NCI-H1436 treated with DMSO at 0.1 percent for 48 hours (cell line): ENCODE measurements at places on chromosomes 1 and 21.

- DNase-seq = no peak
These were observed 595 bp downstream of the EXOC8 start for GRCh38 chr1:231337043-231337471.

- DNase-seq = no peak
These were observed 50.3 kb downstream of the USP24 start for GRCh38 chr1:55164906-55165305.

DNA sequence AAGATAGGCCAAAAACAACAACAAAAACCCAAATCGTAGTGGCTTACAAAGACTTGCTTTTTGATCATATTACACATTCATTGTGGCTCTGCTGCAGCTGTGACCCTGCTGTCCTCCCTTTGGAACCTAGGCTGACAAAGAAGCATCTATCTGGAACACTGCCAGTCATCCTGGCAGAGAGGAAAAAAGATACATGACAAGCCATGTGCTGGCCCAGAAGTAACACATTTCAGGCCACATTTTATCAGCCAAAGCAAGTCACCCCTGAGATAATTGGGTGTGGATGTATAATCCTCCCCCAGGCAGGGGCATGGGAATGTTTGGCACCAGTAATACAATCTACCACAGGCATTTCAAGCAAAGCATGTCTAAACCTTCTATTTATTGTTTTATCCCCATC is 37.2 kb upstream of the AGO1 start:
- no peak for DNase-seq

DNA sequence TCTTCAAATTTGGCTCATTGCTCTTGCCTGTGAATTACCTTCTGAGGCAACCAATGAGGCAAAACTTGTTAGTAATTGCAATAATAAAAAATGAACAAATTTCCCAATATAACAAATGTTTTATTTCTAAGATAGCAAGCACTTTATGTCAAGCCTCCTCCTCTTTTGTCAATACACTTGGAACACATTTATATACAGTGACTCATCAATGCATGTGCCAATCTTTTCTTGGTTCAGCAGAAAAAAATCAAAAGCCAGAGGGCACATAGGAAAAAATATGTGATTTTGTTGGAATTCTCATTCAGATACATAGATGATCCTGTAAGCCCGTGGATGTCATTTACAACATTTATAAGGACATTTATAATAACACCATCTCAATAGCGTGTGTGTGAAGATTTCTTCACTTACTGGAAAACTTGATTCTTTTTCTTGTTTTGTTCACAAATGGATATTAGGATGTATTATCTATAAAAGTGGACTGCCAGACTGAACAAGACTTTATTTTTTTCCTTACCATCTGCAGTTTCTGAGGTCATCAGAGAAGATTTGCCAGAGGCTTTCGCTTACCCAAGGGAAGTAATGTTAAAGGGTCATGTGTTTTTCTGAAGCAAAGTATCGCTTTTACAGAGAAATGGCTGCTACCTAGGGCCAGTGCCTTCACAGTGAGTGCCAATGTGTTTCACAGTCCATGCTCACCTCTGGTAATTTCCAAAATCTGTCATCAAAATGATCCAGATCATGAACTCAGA is 645.7 kb upstream of the PTBP2 start:
- DNase-seq = no peak

DNA sequence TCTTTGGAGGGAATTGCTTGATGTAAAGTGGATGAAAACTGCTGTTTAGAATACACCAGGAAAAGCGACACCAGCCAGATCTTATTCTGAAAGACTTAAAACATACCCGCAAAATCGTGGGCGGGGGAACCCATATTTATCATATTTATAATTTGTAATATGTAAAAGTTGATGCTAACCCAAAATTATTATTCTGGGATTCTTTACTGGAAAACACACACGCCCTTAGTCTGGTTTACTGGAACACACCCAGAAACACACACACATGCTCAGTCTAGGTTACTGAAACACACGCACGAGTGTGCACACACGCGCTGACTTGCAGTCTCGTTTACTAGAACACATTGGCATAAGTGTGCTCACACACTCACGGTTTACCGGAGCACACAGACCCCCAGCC is 32.5 kb downstream of the ATP5PO start:
- DNase-seq = no peak

GRCh38 chr1:208885650-208886049 is 641.5 kb upstream of the PLXNA2 start:
- DNase-seq = no peak

- no peak for DNase-seq
These were observed 19.5 kb downstream of the SFPQ start for GRCh38 chr1:35173491-35173890.

DNA sequence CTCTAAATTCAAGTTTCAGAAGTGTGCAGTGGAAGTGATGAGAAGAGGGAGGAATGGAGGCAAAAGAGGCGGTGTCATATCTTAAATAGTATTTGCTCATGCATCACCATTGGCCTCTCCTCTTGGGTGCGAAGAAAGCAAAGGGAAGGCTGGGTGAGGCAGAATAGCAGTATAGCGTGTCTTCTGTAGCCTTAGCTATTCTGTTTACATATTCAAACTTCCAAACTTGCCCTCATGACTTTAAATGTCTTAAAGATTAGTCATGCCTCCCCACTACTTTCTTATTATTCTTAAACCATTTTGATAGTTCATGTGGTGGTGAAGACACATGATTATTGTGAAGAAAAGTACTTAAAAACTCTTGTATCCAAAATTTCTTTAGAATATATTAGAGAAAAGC is 104.6 kb upstream of the TENT5C start:
- DNase-seq = no peak

DNA sequence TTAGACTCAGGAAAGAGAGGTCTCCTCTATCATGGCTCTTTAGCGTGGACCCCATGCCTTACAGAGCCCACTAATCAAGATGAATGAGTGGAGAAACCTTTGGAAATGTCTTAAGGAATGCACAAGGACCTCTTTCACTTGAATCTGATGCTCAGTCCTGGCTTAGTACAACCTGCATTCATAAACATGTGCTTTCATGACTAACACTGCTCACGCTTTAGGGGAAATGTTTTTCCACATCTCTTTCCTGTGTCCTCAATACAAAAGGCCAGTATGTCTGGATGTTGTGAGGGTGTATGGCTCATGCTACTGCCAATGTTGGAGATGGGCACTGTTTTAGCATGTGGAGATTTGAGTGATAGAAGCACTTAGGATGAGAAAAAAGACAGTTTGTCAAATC is 14.2 kb upstream of the GNG12 start:
- DNase-seq = no peak

DNA sequence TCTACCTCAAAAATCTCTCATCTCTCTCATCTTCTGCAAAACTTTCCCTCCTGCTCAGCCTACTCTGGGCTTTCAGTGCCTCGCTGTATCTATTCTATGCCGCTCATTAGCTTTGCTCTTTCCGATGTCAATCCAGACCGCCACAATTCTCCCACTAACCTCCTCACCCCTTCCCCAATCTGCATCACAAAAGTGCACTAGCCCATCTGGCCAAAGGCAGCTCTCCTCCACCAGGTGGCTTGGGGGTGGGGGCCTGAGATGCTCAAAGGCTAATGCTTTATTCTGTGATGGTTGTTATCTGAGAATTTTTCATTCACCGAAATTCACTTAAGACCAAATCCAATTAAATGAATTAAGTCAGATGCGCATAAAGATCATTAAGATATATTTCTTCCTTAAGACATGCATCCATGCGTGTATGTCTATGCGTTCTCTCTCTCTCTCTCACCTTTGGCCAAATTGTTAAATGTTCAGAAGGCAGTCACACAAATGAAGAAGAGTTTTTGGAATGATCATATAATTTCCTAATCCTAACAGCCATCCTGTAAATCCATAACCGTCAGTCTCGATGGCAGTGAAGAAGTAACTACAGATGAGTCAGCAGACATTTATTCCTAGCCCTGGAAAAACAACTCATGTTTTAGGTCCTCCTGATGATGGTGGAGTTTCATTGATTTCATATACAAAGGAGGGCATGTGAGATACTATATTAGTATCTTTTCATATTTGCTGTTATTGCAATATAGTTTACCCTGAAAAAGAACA is 111.3 kb downstream of the C1orf21 start:
- no peak for DNase-seq

DNA sequence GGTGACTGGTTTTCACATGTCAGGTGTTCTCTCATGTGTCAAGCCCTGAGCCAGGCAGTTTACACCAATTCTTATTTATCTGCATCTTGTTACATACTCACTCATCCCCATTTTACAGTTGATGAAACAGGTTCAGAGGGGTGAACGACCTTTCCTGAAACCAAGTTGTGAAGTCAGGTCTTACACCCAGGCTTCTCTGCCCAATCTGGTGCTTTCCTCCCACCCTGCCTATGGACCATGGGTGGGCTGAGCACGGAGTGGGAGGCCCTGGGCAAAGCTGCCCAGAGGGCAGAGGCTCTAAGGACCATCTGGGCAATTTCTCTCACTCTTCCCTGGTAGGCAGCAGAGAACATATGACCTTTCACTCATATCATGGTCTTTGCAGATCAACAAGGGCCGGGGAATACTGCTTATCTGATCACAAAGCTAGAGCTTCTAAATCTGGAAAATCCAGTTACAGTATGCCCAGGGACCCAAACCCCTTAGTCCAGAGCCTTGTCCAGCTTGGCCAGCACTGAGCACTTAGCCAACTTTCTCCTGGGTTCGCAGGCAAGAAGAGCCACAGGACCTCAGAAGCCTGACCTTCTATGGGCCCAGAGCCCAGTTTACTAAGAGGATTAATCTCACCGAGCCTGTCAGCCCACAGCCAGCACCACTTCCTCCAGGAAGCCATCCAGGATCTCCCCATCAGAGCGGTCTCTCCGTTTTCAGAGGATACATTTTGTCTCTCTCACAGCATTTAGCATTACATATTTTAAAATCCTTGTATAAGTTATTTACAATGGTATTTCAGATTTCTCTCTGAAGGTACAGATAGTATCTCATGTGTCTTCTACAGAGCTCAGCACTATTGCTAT is 16.0 kb upstream of the TTC39A start:
- no peak for DNase-seq

GRCh38 chr21:14762734-14763694 is 216.9 kb upstream of the SAMSN1 start:
- no peak for DNase-seq

DNA sequence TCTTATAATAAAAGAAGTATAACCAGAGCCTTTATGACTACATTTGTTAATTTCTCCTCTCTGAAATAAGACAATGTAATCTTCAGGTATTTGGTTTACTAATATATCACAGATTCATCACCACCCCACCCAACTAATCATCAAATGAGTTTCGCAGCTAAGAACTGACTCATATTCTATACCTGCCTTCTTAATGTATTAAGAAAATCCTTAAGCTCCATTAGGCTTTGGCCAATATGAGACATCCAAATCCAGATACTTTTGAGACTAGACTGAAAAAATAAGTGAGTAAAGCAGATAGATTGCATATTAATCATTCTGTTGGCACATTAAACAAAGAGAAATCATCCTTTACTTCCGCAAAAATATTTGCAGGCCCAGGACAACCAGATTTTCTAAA is 18.7 kb upstream of the FMO2 start:
- no peak for DNase-seq

DNA sequence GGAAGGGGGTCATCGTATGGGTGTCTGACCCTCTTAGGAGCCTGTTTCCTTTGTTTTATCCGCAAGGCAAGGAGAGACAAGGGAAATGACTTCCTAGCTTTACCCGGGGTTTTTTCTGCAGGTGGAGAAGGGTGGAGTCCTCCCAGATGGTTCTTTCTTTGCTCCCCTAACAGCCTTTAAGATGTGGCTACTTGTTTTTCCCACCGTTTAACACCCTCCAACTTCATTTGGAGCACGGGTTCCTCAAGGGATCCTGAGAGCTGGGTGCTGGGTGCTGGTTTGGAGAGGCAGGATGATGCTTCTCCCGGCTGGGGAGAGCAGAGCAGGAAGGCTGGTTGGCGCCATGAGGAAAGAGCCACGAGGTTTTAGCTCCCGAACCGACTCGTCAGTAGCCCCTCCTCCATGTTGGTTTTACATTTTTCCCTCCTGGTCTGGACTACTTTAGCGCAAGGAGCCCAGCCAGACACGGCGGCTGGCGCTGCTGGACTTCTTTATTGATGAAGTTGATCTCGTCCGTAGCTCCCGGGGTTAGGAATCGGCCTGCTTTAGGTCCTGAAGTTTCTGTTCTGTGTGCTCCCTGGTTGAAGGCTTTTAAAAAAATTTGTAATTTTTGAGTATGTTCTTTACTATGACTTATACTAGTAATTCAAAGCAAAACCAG is 1.4 kb downstream of the UCK2 start:
- DNase-seq = no peak

GRCh38 chr1:248858096-248858890 is 592 bp downstream of the ZNF692 start:
- DNase-seq = no peak

GRCh38 chr1:25063591-25064416 is 133.7 kb upstream of the RUNX3 start:
- no peak for DNase-seq

GRCh38 chr21:31354604-31355443 is 10.8 kb upstream of the TIAM1 start:
- DNase-seq = no peak

DNA sequence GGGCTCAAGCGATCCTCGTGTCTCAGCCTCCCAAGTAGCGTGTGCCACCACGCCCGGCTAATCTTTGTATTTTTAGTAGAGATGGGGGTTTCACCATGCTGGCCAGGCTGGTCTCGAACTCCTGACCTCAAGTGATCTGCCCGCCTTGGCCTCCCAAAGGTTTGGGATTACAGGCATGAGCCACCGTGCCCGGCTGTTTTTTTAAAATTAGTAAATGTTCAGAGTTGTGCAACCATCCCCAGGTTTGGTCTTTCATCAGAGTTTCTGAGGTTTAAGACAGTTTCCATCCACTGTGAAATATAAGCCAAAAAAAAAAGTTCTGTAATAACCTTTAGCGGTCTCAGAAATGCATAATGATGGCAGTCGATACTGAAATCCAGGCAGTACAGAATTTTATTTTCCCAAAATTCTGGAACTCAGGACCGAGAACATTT is 550 bp upstream of the SYT11 start:
- no peak for DNase-seq
